HFFc6 (cell line): ENCODE measurements at places on chromosomes 2 and 18. TPM values are rescaled to one million over a fixed set of nuclear protein-coding genes. Genes with fewer than 3 reads are reported as not detected.

DNA sequence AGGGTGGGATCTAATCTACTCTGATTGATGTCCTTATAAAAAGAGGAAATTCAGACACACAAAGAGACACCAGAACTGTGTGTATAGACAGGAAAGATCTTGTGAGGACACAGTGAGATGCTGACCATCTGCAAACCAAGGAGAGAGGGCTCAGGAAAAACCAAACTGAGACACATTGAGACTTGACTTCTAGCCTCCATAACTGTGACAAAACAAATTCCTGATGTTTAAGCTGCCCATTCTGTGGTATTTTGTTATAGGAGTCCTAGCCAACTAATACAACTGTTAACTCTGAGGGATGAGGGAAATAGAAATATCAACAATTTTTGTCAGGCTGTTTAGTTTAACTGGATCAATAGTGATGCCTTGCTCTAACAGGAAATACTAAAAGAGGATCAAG is 93.4 kb upstream of the COL3A1 start:
- no peak for DNase-seq

DNA sequence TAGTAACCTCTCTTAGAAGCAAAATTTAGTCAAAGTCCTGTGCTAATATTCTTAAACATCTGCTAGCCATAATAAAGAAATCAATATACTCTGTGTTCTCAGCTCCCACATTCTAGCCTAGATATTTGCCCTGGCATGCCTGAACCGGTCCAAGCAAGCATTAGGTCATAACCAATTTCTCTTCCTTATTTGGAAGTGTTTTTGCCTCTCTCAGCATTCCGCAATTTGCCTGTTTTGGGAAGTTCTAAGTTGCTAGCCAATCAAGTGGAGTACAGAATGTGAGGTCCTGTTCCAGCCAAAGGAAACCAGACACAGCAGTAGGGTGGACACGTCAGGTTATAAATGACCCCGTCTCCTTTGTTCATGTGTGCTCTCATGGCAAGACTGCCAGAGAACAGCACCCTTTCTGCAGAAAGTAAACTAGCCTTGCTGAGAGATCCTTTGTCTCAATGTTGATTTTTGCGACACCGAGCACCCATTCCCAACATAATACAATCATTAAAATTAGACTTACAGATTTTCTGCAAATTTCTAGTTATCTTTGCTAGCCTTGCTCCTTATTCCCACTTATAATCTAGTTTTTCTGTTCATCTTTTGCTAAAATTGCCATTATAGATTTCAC is 13.0 kb upstream of the SULT1C4 start:
- no peak for DNase-seq

DNA sequence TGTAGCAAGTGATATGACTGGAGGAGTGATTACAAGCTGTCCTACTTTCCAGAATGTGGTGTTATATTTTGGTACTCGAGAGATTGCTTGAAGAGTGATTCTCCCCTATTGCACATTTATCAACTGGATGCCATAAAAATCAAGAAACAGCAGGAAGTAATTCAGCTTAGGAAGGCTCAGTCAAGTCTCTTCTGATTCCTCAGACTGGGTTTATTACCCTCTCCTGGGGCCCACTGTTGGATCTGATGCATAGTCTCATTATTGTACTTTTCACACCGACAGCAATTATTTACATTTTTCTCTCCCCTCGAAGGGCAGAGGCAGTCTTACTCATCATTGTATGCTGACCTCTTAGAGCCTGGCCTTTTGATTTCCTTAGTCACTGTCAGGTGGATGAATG is 9.3 kb downstream of the NOSTRIN start:
- no peak for DNase-seq

Gene GPC1
- 303 to 373 TPM (median 349 TPM) in 3 replicates for total RNA-seq

- no peak for DNase-seq
Measured at GRCh38 chr2:173990245-173990644, 25.1 kb upstream of the SP3 start.
